ENCODE measurements at places on chromosomes 6 and 20.

- DNase-seq: no peak
Observed at GRCh38 chr6:3359101-3359752, 97.6 kb downstream of the SLC22A23 start.

DNA sequence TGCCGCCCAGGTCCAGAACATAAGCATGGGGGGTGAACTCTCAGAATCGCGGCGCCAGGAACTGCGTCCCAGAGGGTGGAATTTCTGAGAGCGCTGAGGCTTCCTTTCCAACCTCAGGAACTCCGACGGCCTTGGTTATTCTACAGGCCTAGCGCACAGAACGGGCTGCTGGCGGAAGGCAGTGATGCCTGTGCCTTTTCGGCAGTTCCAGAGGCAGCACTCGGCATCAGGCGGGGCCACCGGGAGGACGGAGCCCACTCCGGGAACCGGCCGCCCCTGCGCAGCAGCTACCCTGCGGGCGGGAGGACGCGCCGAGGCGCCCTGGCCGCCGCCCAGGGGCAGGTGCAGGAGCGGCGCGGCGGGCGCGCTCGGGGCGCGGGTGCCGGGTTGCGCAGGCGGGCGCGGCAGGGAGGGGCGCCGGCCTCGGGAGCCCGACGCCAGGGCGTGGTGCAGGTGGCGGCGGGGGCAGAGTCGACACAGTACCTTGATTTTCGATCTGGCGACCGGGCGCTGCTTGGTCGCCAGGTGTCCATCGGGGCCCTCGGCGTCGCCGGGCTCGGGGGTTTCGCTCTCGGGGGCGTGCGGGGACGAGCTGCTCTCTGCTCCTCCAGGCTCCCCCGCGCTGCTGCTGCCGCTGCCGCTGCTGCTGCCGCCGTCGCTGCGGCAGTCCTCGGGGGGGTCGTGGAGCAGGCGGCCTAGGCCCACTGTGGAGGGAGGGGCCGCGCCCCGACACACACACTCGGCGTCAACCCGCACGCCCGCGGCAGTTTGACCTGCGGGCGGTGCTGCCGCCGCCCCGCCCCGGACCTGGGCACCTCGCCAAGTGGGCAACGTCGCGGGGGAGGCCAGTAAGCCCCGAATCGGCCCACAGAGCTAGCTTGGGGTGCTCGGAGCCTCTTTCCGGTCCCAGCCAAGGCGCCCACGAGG, 1.3 kb downstream of the OVOL2 start:
- DNase-seq: peak; percentile 66

DNA sequence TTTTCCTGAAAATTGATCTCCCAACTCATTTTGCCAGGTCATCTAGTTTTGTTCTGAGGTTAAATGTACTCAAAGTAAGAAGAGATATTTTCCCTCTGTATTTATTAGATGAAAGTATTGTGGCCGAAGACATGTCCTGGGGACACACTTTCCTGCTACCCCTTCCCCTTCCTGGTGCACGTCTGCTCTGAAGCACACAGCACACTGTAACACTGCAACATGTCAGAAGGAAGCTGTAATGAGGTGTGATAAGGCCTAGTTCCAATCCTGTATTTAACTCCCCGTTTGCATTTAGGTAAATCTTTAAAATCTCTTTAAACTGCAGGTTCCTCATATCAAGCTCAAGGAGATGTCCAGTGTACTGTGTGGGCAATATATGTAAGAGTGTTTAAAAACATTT, 99.4 kb downstream of the HDGFL1 start:
- DNase-seq: no peak

- DNase-seq: no peak
Observed at GRCh38 chr20:50226093-50226974, 35.7 kb downstream of the CEBPB start.

DNA sequence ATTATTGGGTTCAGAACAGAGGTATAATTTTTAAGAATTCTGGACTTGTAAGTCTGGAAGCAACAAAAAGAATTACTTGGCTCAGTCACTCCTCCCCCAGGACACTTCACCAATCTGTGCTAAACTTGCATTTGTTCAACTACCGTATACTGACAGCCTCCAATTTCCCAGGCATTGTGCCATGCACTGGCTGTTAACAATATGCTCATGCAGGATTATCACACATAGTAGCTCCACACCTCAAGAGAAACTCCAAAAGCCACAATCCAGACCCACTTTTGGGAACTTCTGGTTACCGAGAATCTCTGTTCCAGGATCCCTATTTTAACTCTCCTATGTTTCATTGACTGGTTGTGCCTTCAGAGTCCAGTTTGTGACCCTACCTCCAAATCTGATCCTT, 7.7 kb downstream of the ADGRF1 start:
- DNase-seq: no peak
